ENCODE measurements at places on chromosomes 5 and 9. TPM values are rescaled to one million over a fixed set of nuclear protein-coding genes. Genes with fewer than 3 reads are reported as not detected.

- no peak overlapping the region for H3K4me3 ChIP-seq
- DNase-seq = no peak
- H3K27me3 ChIP-seq = no peaks in the 10 kb centered on the region
- H3K36me3 ChIP-seq = no peaks in the 10 kb centered on the region
Measured at GRCh38 chr5:24472518-24472917, 172.3 kb downstream of the CDH10 start.

- no peak overlapping the region for H3K4me3 ChIP-seq
- DNase-seq = no peak
- H3K4me1 ChIP-seq = no peaks in the 10 kb centered on the region
- H3K36me3 ChIP-seq = no peaks in the 10 kb centered on the region
Measured at GRCh38 chr5:51398875-51399642, 15.8 kb downstream of the ISL1 start.

DNA sequence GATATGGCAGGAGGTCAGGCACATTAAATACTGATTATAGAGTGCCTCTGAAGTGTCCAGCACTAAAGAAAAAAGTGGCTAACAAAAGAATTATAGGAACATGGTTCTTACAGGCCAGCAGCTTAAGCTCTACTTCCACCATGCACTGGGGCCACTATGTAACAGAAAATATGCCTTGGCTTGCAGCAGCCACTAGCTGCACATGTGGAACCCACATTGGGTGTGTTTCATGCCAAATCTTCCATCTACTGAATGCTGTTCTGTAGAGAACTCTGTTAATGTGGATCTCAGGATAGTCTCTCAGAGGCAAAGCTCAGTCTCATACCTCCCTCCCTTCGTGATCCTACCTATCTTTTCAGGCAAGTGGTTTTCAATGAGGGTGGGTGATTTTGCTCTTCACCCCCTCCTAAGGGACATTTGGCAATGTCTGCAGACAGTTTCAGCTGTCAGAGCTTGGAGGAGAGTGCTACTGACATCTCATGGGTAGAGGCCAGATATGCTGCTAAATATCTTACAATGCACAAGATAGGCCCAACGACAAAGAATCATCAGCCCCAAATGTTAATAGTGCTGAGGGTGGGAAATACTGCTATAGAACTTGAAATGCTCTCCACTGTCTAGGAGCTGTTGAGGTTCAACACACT is 218.9 kb downstream of the TARS1 start:
- H3K27ac ChIP-seq = no peak overlapping the region
- no peaks in the 10 kb centered on the region for H3K27me3 ChIP-seq
- no peaks in the 10 kb centered on the region for H3K36me3 ChIP-seq
- H3K4me3 ChIP-seq = no peak overlapping the region

C9orf153 gene
- 0.13 TPM for total RNA-seq

NFIL3 gene
- 6.8 TPM for total RNA-seq

BASP1 gene
- total RNA-seq = 8.3 TPM
